CD8-positive, alpha-beta memory T cell (primary cell): ENCODE measurements at places on chromosomes 3 and 15.
A peak's percentile ranks its signal among the peaks of the same experiment; 100 is the strongest.

DNA sequence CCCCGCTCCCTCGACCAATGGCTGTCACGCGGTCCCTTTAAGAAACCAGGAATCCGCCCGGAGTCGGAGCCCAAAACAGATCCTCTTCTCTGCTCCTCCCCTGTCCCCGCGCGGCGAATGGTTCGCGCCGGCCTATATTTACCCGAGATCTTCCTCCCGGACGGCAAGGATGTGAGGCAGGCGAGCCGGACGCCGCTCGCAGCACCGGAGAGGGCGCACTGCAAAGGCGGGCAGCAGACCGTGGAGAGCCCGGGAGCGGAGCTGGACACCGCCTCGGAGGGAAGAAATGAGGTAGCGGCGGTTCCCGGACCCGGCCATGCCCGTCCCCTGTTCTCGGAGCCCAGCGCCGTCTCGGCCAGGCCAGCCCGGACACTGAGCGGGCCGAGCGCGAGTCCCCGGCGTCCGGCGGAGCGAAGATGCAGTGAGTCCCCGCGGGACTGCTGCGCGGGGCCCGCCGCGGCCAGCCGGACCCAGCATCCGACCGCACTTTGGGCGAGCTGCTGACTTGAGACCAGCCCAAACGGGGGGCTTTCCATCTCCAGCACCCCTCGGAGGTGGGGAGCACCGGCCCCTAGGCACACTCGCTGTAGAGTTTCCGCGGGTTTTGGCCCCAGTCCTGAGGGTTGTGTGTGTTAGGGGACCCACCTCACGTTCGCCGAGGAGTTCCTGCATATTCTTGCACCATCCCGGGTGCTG is at the start of gene FAM43A:
Gene FAM43A (plus strand): TSS at position 166 of the 696 bp plus-strand sequence. CDS start 944 bp downstream, outside the sequence.
- peak; percentile 68 for DNase-seq
- no peaks in the 10 kb centered on the region for H3K36me3 ChIP-seq
- H3K4me1 ChIP-seq, result peaks cover 37% of the 10 kb centered on the region
- no peaks in the 10 kb centered on the region for H3K27me3 ChIP-seq
- H3K27ac ChIP-seq, result peak within 1 kb of the TSS; percentile 38

DNA sequence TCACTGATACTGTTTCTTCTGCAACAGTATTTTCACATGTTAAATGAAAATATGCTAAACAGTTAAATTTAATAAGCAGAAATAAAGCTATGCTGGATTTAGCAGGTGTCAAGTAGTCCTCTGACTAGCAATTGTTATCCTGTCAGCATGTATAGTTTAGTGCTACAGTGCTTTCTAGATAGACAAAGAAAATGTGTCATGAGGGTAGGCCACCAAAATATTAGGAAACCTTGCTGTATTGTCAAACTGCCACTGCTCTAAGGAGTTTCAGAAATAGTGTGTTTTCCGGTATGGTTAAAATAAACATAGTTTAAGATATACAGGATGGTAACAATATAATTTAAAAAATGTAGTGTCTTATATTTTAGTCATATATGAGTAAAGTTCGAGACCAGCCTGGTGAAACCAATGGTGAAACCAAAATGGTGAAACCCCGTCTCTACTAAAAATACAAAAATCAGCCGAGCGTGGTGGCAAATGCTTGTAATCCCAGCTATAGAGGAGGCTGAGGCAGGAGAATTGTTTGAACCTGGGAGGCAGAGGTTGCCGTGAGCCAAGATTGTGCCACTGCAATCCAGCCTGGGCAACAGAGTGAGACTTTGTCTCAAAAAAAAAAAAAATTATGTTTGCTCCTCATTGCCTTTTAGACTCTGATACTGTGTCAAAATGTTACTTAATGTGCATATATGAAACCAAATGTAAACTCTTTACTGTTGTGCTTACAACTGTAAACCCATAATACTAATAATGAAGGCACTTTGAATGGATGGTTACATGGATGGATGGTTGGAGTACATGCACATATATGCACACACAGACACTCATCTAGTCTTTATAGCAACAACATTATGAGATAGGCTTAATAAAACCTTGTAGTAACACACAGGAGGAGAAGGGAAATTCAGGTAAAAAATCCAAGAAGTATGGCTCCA is 204.8 kb downstream of the RSRC1 start:
- H3K27ac ChIP-seq, result no peak overlapping the region
- no peak overlapping the region for H3K4me3 ChIP-seq
- DNase-seq, result no peak
- no peaks in the 10 kb centered on the region for H3K4me1 ChIP-seq

GRCh38 chr3:27360113-27361078 is 8.8 kb downstream of the NEK10 start:
- no peak overlapping the region for H3K27ac ChIP-seq
- H3K4me3 ChIP-seq, result no peak overlapping the region
- H3K36me3 ChIP-seq, result no peaks in the 10 kb centered on the region
- no peak for DNase-seq
- H3K4me1 ChIP-seq, result peaks cover 18% of the 10 kb centered on the region
- no peaks in the 10 kb centered on the region for H3K27me3 ChIP-seq

DNA sequence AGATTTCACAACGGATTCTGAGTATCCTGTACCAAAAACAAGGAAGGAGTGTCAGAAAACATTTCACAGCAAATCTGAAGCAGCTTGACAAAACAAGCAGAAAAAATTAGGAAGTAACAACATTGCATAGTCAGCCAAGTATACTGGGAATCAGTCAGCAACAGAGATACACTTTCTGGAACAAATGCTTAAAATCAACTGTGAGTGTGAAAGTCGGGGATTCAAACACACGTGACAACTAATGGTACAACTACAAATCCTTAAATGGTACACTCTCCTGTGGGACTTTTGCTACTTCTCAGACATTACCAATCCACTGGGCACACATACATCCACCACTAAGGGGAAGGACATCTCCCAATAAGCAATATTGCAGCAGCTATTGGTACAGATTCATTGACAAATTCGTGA is 296.6 kb upstream of the MME start:
- no peak overlapping the region for H3K27ac ChIP-seq
- DNase-seq, result no peak
- H3K4me3 ChIP-seq, result no peak overlapping the region
- H3K4me1 ChIP-seq, result no peaks in the 10 kb centered on the region
- H3K36me3 ChIP-seq, result no peaks in the 10 kb centered on the region

DNA sequence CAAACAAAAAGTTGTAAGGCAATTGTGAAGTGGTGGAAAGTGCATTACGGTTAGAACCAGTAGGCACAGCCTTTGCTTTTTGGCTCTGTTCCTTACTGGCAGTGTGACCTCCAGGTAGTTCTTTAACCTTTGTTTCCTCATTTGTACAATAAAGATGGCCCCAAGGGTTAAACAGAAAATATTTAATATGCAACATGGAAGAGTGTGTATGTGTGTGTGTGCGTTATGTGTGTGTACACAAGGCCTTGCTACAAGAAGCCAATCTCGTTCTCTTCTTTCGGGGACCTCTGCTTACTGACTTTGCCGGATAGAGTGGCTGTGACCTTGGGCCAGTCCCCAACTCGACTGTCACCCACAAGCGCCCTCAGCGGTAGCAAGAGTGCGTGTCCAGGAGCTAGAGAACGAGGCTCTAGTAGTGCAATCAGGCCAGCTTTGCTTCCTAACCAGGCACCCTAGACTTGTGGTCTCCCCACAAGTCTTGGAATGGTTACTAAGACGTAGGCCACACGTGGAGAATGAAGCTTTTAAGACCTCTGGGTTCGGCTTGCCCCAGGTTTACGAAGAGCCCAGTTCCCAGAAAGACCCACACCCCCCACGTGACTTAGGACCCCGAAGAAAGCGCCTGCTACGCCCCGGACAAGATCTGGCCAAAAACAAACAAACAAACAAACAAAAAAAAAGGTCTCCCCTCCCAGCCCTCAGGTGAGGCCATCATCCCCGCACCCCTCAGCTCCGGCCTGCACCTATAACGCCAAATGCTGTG is 593 bp downstream of the CIAO2A start:
- H3K27ac ChIP-seq, result peak overlapping the region; percentile 88
- peak; percentile 25 for DNase-seq
- H3K4me1 ChIP-seq, result peaks cover 44% of the 10 kb centered on the region
- H3K36me3 ChIP-seq, result peaks cover 4% of the 10 kb centered on the region
